Inflammatory macrophage (primary cell): ENCODE measurements at places on chromosomes 3 and 15.

- no peak for DNase-seq
These were observed 60.8 kb downstream of the PLOD2 start for GRCh38 chr3:146100180-146100579.

DNA sequence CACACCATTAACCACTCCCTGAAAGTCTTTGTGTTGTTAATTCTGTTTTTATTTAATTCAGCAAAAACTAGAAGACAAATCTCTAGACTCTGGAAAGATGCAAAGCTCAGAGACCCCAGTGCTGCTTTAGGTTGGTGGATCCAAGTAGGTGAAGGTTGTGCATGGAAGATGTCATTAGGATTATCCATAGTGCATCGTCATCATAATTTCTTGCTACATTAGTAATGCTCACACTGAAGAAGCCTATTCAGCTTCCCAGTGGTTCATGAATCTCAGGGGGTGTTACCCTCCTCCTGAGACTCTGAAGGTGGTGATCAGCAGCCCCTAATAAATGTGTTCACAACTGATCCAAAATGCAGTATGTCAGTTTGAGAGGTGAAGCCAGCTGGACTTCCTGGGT is 272.8 kb downstream of the CD47 start:
- no peak for DNase-seq

GRCh38 chr3:58333206-58334012 is 717 bp downstream of the PXK start:
- DNase-seq = no peak

GRCh38 chr3:145191543-145191942 is 969.4 kb downstream of the PLOD2 start:
- DNase-seq = no peak

DNA sequence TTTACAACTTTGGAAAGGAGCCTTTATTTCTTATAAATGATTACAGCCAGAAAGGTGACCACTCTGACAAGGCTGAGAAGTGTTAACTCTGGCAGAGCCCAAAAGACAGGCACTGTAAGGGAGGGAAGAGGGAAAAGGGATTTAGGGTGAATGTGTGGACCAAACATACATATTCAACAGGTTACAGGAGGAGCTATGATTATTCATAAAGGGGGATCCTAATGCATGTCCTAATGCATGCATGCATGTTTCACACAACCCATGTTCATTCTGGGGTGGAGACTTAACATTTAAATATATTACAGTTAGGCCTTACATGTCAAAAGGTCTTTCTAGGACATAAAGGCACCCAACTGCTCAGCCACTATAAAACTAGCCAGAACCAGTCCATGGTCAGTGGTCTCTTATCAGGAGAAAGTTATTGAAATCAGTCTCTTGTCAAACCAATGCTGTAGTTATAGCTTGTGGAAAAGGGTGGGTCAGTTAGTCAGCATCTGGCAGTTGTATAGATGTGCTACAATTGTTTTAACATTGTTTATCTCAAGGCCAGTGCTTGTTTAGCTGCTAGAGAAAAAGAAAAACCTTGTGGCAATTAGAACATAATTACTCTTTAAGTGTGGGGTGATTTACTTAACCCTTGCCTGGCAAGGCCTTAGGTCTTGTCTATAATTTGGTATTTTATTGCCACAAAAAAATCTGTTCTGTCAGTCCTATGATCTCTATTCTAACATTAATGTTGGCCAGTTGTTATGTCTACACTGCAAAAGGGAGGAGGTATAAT is 77.5 kb downstream of the RAD18 start:
- no peak for DNase-seq

GRCh38 chr15:71341811-71342550 is 226.7 kb downstream of the THSD4 start:
- DNase-seq = no peak

DNA sequence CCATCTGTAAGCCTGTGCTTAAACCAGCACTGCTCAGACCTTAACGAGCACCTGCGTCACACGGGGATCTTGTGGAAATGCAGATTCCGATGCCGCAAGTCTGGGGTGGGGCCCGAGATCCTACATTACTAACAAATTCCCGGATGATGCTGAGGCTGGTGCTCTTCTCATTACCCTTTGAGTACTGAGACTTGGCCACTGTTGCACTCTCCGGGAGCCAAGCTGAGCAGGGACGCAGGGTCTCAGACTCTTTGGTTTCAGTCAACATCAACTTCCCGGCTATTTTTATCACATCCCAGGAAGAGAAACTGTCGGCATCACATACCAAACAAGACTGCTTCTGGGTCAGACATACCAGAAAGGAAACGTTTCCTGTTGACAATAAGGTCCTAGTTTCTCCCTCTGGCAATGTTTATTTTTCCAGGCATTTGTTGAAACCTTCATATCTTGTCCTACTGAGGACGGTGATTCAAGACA is 276.6 kb downstream of the SHQ1 start:
- DNase-seq = no peak

GRCh38 chr3:110066206-110066605 is 728.9 kb upstream of the DPPA4 start:
- DNase-seq = no peak
